Lung microvascular endothelial cell (primary cell): ENCODE measurements at places on chromosomes 6 and 20. TPM values are rescaled to one million over a fixed set of nuclear protein-coding genes. Genes with fewer than 3 reads are reported as not detected.
A peak's percentile ranks its signal among the peaks of the same experiment; 100 is the strongest.

DNA sequence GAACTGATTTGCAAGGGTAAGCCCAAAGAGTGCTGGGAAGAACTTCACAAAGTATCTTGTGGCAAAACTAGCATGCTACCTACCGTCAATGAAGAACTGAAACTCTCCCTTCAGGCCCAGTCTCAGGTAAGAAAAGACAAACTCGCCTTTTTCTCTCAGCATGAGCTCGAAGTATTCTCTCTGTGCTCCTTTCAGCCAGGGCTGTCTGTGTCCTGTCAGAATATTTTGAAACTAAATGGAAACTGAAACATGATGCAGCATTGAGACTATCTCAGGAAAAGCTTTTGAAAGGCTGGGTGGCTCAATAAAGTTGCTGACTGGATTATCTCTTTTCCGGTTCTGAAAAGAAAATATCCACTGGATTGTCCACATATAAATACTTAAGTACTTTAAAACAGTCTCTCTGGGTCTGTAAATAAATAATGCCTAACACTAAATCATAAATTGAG, 696 bp downstream of the CALHM5 start:
- DNase-seq = peak; percentile 29

Gene GRM1
- total RNA-seq = under 0.01 TPM in 1 of 2 replicates, not detected in the other

Gene TBPL1
- 13.3 and 34.3 TPM in 2 replicates for total RNA-seq

GRCh38 chr6:69202768-69203167, 567.7 kb downstream of the ADGRB3 start:
- no peak for DNase-seq

DNA sequence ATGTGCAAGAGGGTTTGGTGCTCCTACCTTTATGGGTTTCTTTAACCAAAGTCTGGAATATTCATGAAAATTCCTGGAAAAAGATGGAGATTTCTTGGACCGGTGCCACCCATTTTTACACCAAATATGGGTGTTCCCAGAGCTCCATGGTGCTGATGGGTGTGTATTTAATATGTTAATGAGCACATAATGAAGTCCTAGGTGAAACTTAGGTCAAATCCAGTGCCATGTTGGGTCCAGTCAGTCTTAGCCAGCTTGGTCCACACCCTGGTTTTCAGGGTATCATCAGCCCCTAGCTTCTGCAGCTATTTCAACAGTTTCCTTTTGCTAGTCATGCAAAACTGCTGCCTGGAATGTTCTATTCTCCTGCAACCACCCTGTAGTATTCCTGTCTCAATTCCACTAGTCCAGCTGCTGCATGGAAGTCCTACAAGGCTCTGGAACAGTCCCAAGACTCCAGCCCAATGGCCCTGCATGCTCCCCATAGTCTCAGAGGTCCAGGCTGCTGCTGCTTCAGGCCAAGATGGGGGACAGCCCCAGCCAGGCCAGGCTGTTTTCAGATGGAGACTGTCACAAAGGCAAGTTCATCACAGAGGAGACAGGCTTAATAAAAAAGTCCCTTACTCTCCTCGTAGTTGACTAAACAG, 31.8 kb downstream of the CST9L start:
- no peak for DNase-seq

- peak; percentile 76 for DNase-seq
These were observed 84.3 kb downstream of the ZHX3 start for GRCh38 chr20:41232973-41233926.

DNA sequence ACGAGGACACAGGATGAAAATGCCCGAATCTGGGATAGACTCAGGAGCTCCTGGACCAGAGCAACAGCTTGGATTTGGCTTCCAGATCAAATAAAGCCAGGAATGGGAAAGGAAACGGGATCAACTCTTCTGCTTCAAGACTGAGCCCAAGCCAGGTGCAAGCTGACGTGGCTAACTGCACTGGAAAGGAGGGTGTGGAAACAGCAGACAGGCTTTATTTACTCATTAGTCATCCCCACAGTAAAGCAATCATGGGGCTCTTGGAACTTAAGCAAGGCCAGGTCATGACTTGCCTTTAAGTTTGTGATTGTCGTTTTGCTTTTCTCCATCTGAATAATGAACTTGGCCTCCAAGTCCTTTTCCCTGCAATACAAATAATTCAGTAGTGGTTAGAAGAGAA, 45.2 kb downstream of the KIF16B start:
- DNase-seq = peak; percentile 82
